ENCODE measurements at places on chromosomes 3 and 15. TPM values are rescaled to one million over a fixed set of nuclear protein-coding genes. Genes with fewer than 3 reads are reported as not detected.

Gene FGD5
- 49.4 TPM for total RNA-seq

Gene LRRC31
- not detected for total RNA-seq

Gene EBLN2
- 1.4 TPM for total RNA-seq

Gene MINAR1
- total RNA-seq = 0.07 TPM
